Chondrocyte (in vitro differentiated cells): ENCODE measurements at places on chromosomes 2 and 18.
A peak's percentile ranks its signal among the peaks of the same experiment; 100 is the strongest.

GRCh38 chr18:50986360-50987087 lies 18.7 kb downstream of the ELAC1 start:
- H3K27me3 ChIP-seq: no peaks in the 10 kb centered on the region
- H3K4me3 ChIP-seq: no peak overlapping the region
- peaks cover 8% of the 10 kb centered on the region for H3K36me3 ChIP-seq
- H3K4me1 ChIP-seq: peaks cover 11% of the 10 kb centered on the region
- DNase-seq: no peak
- H3K27ac ChIP-seq: peak overlapping the region; percentile 51

DNA sequence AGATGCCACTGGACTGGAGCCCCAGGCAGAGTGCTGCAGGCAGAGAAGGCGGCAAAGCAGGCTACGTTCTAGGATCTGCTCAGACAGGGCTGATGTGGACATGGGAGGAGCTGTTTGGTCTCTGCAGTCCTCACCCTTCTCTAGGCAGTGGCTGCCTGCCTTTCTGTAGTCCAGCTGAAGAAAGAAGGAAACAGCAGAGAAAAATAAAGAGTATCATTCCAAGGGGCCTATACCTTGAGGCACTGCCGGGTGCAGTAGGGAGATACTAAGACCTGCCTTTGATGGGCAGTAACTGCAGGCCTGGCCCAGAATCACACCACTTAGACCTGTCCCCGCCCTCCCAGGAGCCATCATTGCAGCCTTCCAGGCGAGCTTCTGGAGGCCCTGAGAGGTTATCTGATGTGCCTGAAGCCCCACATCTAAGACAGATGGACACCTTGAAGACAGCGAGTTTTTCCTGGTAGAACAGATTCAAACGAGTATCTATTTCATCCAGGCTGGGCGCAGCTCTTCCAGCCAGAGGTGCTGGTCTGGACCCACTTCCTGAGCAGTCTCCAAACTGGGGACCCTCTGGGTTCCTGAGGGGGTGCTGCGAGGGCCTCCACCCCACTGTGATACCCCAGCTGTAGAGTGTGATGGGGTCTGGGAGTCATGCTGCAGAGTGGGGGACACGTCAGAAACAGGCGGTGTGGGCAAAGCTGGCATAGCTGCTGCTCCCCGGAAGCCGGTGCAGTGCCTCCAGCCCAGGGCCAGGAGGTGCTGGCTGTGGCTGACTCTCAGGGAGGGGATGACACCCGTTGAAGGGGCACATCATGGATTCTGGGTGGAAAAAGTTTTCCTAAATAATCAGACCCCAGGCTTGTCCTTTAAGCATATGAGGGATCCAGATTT lies 87.3 kb upstream of the OTOS start:
- peaks cover 3% of the 10 kb centered on the region for H3K27me3 ChIP-seq
- H3K27ac ChIP-seq: no peak overlapping the region
- peaks cover 12% of the 10 kb centered on the region for H3K4me1 ChIP-seq
- H3K36me3 ChIP-seq: peaks cover 2% of the 10 kb centered on the region

DNA sequence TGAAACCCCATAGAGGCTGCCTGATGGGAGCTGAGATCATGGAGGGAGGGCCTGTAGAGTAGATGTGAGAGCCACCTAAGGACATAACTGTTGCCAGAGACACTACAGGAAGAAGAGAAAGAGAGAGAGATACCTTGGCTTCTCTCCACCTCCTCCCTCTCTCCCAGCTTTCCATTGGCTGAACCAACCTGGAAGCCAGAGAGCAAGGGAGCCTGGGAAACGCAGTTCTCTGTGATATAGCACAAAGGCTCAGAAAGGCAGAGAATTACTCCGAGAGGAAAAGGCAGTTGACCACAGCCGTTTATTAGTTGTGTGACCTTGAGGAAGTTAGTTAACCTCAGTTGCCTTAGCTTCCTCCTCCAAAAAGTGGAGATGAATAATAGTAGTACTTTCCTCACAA lies 37.7 kb upstream of the MAT2A start:
- H3K36me3 ChIP-seq: no peaks in the 10 kb centered on the region
- H3K27ac ChIP-seq: no peak overlapping the region
- no peak overlapping the region for H3K4me3 ChIP-seq
- no peak for DNase-seq
- no peaks in the 10 kb centered on the region for H3K27me3 ChIP-seq

- DNase-seq: no peak
- H3K36me3 ChIP-seq: peaks cover 6% of the 10 kb centered on the region
- peak overlapping the region; percentile 96 for H3K4me3 ChIP-seq
Observed at GRCh38 chr2:127674241-127675209, 805 bp downstream of the LIMS2 start.

GRCh38 chr2:8435608-8436007 lies 246.2 kb upstream of the ID2 start:
- no peak for DNase-seq
- no peak overlapping the region for H3K4me3 ChIP-seq
- no peaks in the 10 kb centered on the region for H3K36me3 ChIP-seq
- no peaks in the 10 kb centered on the region for H3K27me3 ChIP-seq

DNA sequence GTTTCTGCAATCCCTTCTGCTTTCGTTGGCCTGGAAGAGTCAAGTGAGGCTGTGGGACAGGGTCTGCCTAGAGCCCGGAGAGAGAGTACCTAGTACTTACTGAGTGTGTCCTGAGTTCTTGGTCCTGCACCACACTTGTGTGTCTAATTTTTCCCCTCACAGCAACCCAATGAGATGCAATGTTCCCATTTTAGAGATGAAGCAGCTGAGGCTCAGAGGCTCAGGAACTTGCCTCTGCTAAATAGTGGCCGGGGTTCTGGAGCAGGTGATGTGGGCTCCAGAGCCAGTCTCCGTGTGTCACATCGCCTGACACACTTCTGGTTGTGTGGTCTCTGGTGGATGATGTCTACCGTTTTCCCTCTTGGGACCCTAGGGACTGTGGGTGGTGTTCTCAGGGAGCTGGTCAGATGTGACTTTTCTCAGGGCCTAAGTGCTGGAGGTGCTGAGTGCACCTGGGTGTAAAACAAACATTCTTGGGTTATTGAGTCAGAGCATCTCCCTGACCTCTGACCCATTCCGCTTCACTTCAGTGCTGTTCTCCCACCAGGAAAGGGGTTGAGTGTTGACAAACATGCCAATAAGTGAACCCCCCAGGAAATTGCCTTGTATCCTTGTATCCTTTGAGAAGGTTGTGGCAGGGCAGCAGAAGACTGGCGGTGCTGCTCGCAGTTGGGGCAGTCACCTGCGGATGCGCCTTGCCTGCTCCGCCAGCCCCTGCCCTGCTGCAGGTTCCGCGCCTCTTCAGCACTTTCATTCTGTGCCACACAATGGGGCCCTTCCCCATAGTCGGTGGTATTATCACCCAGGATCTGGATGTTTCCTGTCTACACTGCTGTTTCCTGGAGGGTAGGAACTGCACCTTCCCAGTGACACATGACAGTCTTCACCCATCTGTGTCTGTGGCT lies 32.1 kb downstream of the HK2 start:
- H3K4me1 ChIP-seq: peaks cover 52% of the 10 kb centered on the region
- H3K4me3 ChIP-seq: no peak overlapping the region
- DNase-seq: no peak
- H3K36me3 ChIP-seq: peaks cover 6% of the 10 kb centered on the region

GRCh38 chr2:208983486-208983885 lies 440.4 kb upstream of the MAP2 start:
- H3K27ac ChIP-seq: no peak overlapping the region
- H3K4me1 ChIP-seq: no peaks in the 10 kb centered on the region
- no peaks in the 10 kb centered on the region for H3K27me3 ChIP-seq
- H3K4me3 ChIP-seq: no peak overlapping the region

DNA sequence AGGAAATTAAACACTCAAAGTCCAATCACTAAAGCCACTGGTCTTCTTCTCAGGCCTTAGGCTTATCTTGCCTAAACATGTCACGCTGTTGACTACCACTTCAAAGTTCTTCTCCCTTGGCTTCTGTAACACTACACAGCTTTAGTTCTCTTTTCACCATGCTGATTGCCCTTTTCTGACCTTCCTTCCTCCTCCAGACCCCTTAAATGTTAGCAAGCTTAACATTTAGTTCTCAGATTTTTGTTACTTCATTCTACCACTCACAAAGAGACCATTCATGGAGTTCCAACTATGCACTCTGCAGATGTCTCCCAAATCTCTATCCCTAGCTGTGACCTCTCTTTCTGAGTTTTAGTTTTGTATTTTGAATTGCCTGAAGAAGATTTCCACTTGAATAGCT lies 64.4 kb downstream of the TTC21B start:
- no peak overlapping the region for H3K4me3 ChIP-seq
- H3K36me3 ChIP-seq: peaks cover 20% of the 10 kb centered on the region
- no peak overlapping the region for H3K27ac ChIP-seq
- DNase-seq: no peak
- no peaks in the 10 kb centered on the region for H3K27me3 ChIP-seq
- no peaks in the 10 kb centered on the region for H3K4me1 ChIP-seq

DNA sequence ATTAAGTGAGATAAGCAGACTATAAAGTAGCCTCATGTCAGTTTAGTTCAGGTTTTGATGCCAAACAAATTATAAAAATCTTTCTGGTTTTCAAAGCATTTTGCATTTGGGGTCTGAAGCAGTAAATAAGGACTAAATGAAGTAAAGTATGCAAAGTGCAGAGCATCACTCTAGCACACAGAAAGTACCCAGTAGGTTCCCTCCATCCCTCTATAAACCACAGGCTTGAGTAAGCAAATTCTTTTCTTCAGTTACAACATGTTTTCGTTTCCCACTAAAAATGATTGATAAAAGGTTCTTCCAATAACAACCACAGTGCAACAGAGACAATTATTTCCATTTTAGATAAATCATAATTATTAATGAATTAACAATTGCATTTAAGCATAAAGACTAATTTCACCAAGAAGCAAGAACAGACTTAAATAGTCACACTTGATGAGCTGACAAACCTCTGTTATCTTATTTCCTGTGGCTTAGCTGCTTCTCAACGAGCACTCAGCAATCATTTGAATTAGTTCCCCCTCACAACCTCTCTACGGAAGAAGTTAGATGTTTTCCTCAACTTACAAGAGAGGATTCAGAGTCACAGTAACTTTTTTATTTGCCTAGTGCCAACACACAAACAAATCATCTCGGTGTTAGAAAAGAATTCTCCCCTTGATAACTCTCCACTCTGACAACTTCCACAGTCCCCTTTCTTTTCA lies 249.8 kb downstream of the NBAS start:
- peaks cover 12% of the 10 kb centered on the region for H3K36me3 ChIP-seq
- H3K27me3 ChIP-seq: no peaks in the 10 kb centered on the region
- no peak for DNase-seq
- no peak overlapping the region for H3K4me3 ChIP-seq

DNA sequence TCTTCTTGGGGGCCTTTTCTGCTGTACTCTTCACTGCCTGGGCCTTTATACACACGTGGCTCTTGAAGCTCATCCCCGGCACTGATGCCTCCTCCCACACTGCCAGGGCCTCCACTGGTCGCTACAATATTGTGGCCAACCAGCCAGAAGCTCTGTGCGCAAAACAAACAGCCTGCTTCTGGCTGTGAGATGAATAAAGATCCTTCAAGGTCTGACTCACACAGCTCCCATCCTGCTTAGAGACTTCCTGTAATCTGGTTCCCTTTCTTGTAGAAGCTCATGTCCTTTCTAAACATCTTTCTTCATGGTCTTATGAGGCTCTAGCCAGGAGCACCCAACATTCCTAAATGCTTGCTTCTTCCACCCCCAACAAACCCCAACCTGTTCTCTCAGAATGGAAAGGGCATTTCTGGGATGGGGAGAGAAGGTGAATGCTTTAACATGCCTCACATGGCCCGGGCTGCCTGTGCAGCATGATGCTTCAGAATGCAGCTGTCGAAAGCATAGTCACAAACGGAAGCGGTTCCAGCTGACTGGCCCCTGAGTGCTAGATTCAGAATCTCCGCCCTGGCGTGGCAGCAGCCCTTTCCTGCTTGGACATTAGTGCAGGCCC lies 24.6 kb downstream of the NRP2 start:
- H3K36me3 ChIP-seq: peaks cover 1% of the 10 kb centered on the region
- peak overlapping the region; percentile 51 for H3K4me3 ChIP-seq
- H3K4me1 ChIP-seq: peaks cover 72% of the 10 kb centered on the region
- no peak for DNase-seq
- H3K27ac ChIP-seq: peak overlapping the region; percentile 97

DNA sequence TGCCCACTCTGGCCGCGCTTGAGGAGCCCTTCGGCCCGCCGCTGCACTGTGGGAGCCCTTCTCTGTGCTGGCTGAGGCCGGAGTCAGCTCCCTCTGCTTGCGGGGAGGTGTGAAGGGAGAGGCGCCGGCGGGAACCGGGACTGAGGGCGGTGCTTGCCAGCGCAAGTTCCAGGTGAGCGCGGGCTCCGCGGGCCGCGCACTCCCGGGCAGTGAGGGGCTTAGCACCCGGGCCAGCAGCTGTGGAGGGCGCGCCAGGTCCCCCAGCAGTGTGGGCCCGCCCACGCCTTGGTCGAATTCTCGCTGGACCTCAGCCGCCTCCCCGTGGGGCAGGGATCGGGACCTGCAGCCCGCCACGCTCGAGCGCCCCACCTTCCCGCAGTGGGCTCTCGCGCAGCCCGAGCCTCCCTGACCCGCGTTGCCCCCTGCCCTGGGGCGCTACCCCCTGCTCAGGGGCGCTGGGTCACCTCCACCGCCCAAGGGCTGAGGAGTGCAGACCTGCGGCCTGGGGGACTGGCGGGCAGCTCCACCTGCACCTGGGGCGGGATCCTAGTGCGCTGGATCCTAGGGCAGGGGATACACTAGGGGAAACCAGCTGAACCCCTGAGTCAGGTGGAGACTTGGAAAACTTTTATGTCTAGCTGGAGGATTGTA lies 97.3 kb downstream of the CD8B2 start:
- H3K4me3 ChIP-seq: no peak overlapping the region
- H3K27ac ChIP-seq: no peak overlapping the region
- peaks cover 20% of the 10 kb centered on the region for H3K27me3 ChIP-seq
- DNase-seq: no peak
- H3K36me3 ChIP-seq: no peaks in the 10 kb centered on the region

- H3K27ac ChIP-seq: no peak overlapping the region
- no peaks in the 10 kb centered on the region for H3K4me1 ChIP-seq
- no peak for DNase-seq
- H3K4me3 ChIP-seq: no peak overlapping the region
Observed at GRCh38 chr2:241072553-241073165, 29.4 kb downstream of the MTERF4 start.

DNA sequence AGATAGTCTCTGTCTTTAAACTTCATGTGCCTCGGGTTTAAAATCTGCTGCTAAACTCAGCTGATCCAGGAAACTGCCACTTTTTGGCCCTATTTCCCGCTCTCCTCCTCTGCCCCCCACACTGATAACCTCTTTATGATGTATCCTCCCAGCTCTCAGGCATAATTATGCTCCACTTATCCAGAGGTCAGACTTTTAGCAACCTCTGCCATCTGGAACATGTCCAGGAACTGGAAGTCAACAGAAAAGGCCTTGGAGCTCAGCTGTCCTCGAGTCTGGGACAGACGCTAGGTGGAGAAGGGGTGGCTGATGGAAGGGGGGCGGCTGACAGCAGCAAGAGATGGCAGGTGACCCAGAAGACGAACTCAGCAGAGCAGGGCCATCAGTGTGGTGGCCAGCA lies 41.2 kb downstream of the ASAP2 start:
- H3K27me3 ChIP-seq: no peaks in the 10 kb centered on the region
- H3K27ac ChIP-seq: peak overlapping the region; percentile 63
- H3K36me3 ChIP-seq: peaks cover 1% of the 10 kb centered on the region
- H3K4me3 ChIP-seq: no peak overlapping the region
- no peak for DNase-seq

- H3K27me3 ChIP-seq: no peaks in the 10 kb centered on the region
- no peak for DNase-seq
- H3K4me3 ChIP-seq: no peak overlapping the region
- peaks cover 35% of the 10 kb centered on the region for H3K4me1 ChIP-seq
Observed at GRCh38 chr18:13548966-13549879, 177.1 kb downstream of the FAM210A start.
